ENCODE measurements at places on chromosomes 16 and 17.

DNA sequence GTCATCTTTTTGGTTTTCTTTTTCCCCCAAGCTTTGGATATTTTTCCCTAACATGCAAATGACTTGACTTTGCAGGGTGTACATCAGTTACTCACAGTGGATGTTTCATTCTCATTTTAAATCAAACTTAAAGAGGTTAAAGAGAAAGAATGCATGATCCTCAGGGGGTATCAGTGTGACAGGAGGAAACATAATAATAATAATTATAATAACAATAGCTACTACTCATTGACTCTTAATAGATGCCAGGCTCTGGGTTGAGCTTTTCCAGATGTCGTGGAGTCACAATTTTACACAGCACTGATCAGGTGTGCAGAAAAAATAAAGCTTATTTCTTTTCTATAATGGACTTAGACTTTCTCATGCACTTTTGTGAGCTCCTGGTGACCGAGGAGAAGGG is 157.2 kb upstream of the CACNG3 start:
- DNase-seq = no peak

- DNase-seq = no peak
These were observed 21.0 kb upstream of the RBFOX3 start for GRCh38 chr17:79631640-79632431.

- no peak for DNase-seq
These were observed 8.3 kb upstream of the AXIN1 start for GRCh38 chr16:360698-361336.

GRCh38 chr16:11788914-11789313 is 8.1 kb downstream of the ZC3H7A start:
- no peak for DNase-seq

- peak; percentile 43 for DNase-seq
These were observed at the start of gene RAP1GAP2 for GRCh38 chr17:2796164-2797125. Gene RAP1GAP2 (plus strand): TSS chr17:2796438. CDS start chr17:2796528, 90 bp downstream.

DNA sequence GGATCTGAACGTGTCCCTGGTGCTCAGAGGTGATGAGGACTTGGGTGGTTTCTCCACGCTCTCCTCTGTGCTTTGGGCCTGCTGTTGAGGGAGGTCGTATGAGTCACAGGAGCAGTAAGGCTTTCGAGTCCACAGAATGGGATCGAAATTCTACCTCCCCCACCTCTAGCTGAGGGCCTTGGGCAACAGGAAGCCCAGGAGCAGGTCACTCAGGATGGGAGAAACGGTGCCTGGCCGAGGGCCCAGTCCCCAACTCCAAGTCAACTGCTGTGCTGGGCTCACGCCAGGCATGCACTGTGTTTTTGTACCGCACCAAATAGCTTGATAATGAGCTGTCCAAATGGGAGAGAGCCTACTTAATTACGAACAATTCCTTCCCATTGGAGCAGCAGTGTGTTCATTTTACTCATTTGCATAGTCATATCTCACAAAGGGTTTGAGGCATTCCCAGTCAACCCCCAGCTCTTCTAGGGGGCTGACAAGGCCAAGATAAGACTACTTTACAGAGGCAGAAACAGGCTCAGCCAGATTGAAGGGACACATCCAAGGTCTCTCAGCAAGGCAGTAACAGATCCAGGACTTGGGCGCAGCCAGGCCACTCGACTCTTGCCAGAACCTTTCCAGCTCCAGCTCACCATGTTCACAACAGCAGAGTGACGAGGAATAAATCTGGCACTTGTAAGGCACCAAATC is 53.6 kb downstream of the WNT3 start:
- DNase-seq = no peak

GRCh38 chr17:27622986-27623385 is 8.0 kb upstream of the LGALS9 start:
- DNase-seq = no peak

GRCh38 chr16:88007321-88007731 is 56.1 kb downstream of the BANP start:
- no peak for DNase-seq

GRCh38 chr16:66954097-66954659 is 6.9 kb upstream of the CES3 start:
- peak; percentile 68 for DNase-seq

- DNase-seq = no peak
These were observed 3.4 kb upstream of the EVPLL start for GRCh38 chr17:18374216-18374615.

GRCh38 chr17:17186051-17186450 is 20.1 kb downstream of the PLD6 start:
- DNase-seq = no peak

DNA sequence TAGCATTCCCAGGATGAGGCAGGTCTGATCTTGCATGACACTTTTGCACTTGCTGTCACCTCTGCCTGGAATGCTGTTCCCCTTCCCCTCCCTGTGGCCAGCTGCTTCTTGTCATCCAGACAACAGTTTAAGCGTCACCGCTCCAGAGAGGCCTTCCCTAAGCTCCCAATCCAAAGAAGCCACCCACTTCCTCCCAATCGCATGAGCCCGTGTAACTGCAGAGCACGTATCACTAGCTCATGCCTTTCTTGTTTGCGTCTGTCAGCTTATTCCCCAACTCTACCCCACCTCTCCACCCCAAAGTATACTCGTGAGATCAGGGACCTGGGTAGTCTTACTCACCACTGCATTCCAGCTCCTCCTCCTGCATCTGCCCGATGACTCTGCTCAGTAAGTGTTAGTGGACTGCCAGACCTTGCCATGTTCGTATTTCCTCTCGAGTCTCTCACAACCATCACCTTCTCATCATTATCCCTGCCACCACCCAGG is 92.8 kb downstream of the GAS7 start:
- DNase-seq = no peak

DNA sequence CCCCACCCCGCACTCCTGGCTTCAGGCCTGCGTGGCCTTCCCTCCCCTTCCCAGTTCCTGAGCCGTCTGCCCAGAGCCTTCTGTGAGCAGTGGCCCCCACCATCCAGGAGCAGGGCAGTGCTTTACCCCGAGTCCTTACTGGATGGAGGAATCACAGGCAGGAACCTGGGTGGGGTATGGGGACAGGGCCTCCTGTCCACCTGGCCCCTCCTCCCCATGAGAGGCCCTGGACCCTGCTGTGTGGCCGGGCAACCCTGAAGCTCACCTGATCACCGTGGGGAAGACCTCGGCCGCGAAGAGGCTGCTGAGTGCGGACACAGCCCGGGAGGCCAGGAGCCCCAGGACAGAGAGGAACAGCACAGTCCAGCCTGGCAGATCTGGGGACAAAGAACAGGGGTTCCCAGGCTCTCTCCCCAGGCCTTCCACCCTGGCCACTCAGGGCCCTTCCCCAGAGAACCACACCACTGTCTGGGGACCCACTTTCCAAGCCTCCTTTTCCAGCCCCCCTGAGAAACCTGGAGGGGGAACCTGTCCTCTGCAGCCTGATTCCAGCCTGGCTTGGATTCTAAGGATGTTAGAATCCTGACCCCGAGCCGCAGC is 3.2 kb downstream of the SLC22A31 start:
- DNase-seq = no peak

DNA sequence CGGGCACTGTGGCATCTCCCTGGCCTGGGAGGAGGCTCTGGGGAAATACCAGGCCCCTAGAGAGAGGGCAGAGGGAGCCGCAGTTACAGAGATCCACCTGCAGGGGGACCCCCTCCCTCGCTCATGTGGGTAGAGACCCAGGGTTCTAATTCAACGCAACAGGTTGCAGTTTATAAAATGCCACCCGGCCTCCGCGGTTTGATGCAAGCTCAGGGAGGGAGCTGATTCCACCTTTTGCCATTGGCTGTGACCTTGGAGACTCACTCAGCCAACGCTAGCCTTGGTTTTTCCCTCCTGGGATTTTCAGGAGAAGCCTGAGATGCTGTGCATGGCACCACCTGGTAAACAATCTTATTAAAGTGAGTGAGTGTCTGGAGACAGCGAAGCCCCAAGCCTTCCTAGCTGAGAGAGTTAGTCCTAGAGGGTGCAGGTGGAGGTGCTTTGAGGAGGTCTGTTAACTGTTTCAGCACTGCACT is 12.1 kb downstream of the TTLL6 start:
- peak; percentile 57 for DNase-seq

- DNase-seq = no peak
These were observed 40.0 kb downstream of the SOCS1 start for GRCh38 chr16:11215935-11216556.

GRCh38 chr17:29732613-29733012 is 109.9 kb upstream of the CORO6 start:
- no peak for DNase-seq

GRCh38 chr17:65231662-65232335 is 94.6 kb downstream of the RGS9 start:
- DNase-seq = peak; percentile 19

- peak; percentile 97 for DNase-seq
These were observed at the start of gene POLDIP2 for GRCh38 chr17:28357061-28357900. Gene POLDIP2 (minus strand): TSS chr17:28357527. CDS start chr17:28357448, 79 bp downstream.

- DNase-seq = no peak
These were observed 267.6 kb downstream of the STX8 start for GRCh38 chr17:9308069-9308468.

DNA sequence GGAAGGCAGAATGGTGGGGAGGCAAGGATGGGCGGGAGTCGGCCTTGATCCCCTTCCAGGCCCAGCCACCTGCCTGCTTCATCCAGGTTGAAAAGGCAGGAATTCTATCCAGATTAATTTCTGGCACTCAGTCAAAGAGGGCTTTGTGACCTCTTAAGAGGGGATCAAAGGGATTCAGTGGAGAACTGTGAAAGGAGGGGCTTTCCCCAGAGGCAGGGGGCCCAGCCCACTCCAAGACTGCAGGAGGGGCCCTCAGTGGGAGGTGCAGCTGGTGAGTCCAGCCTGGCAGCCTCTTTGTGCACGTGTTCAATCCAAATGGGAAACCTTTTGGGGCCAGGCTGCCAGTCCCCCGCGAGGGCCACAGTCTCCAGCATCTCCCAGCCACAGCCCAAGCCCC is 148.5 kb upstream of the PLCG2 start:
- no peak for DNase-seq

GRCh38 chr17:31156326-31156725 is 61.5 kb downstream of the NF1 start:
- DNase-seq = no peak

DNA sequence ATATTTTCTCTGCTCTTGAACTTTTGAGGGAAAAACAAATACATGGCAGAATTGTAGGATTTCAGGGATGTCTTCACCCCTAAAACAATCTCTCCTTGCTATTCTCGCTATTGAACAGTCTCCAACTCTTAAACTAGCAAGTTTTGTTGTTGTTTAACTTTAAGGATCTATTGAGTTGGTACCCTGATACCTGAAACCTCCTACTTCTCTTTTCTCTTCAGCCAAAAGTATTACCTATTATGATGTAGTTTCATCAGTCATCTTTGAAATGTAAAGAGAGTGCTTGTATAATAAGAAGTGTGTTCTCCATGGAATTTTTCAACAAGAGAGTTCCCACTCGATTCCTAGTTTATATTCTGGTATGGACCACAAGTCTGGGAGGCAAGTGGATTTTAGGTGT is 211.6 kb upstream of the TBX2 start:
- DNase-seq = no peak

- no peak for DNase-seq
These were observed 12.0 kb downstream of the IL21R start for GRCh38 chr16:27413956-27414355.

DNA sequence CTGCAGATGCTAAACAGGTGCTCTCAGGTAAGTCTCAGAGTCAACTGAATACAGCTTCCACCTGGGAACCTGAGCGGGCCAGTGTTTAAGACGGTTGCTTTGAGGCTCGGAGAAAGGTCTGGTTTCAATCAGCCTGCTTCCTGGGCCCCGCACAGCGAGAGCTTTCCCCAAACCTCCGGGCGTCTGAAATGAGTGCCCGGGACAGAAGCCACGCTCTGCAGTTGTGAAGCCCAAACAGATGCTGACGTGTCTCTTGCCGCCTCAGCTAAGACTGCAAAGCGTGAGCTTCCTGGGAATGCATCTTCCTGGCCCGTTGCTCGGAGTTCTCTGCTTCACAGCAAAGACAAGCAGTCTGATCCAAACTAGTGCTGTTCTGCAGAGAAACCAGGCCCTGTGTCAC is 36.7 kb downstream of the PLXDC1 start:
- DNase-seq = no peak

- peak; percentile 74 for DNase-seq
These were observed 11.2 kb downstream of the GALK1 start for GRCh38 chr17:75753514-75754377.
